ENCODE measurements at places on chromosomes 12 and 14.

DNA sequence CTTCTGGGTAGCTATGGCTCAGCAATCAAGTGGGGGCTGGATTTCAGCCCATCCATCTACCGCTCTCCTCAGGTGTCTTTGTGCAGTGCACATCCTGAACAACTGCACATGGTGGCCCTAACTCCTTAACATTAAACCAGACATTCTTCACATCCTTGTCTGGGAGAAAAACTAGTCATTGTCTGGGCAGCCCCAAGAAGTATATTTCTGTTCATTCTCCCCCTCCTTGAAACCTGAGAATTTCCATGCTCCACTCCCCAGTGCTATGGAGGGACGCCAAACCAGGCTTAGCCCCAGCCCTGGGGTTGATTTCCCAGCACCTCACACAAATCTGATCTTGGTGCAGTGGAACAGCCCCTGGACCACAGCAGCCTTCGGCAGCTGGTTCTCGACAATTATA, 13.4 kb downstream of the MYL2 start:
- peak; percentile 27 for DNase-seq

- DNase-seq = no peak
These were observed 56.8 kb upstream of the KCNA1 start for GRCh38 chr12:4852911-4853310.

GRCh38 chr12:12807970-12808702, 5.0 kb upstream of the DDX47 start:
- DNase-seq = no peak

DNA sequence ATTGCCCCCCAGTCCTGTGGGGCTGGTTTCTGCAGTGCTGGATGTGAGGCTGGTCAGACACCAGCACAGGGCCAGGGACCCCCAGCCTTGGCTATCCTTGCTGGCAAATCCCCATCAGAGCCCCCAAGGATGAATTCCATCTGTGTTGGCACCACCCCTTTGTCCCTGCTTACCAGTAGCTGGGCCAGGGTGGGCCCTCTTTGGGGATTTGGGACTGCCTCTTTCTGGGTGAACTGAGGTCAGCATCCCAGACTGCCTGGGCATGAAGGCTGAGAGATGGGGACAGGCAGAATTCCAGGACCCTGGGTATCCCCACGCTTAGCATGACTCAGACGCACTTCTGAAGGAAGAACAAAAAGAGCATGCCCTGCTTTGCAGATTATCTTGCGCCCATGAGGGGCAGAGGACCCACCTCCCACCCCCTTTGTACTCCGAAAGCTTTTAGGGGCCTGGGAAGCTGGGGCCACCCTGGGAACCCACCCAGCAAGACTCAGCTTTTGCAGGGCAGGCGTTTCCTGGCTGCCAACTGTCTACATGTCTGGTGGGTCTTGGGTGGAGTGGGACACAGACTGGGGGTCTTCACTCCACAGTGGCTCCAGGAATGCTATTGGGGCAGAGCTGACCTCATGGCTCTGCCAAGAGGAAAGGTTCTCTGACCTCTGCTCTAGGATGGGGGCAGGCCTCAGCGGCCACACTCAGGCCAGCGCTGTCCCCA, 26.8 kb downstream of the RFLNA start:
- peak; percentile 62 for DNase-seq

- no peak for DNase-seq
These were observed 256.7 kb upstream of the PLEKHG7 start for GRCh38 chr12:92446083-92446460.

Data from fibroblast of skin of scalp (primary cell).